Stimulated activated effector memory CD8-positive, alpha-beta T cell treated with anti-CD3 and anti-CD28 coated beads, Interleukin-12 subunit alpha, Interleukin-12 subunit beta, amount 100 ng/mL, for 72 hours (primary cell): ENCODE measurements at places on chromosomes 2 and 18.

GRCh38 chr18:29644276-29644675 lies 1398.3 kb downstream of the DSC3 start:
- no peak for DNase-seq

GRCh38 chr2:219417374-219417773 lies 803 bp upstream of the DES start:
- no peak for DNase-seq

GRCh38 chr2:78408795-78409118 lies 616.7 kb upstream of the REG3G start:
- DNase-seq: no peak

DNA sequence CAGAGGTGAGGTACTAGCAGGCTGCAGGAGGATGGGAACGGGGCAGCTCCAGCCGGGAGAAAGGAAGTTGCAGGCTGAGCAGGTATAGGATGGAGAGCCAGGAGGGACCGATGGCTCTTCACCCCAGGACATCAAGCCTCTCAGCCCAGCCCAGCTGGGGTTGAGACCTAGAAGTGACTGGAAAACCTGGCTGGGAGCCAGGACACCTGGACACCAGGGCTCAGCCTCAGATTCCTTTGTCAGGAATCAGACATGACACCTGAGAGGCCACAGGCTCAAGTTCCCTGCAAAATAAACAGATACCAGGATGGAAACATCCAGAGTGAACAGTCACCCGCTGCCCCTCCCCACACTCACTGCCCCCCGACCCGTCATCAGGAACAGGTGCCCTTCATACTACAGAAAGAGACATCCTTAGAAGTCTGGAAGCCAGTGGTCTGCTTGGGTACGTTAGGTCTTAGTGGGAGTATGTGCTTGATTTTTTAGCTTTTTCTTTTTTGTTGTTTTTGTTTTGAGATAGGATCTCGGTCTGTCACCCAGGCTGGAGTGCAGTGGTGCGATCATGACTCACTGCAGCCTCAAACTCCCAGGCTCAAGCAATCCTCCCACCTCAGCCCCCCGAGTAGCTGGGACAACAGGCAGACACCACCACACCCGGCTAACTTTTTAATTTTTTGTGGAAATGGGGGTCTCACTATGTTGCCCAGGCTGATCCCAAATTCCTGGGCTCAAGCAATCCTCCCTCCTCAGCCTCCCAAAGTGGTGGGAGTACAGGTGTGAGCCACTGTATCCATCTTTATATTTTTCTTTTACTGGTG lies 95.7 kb upstream of the STPG4 start:
- no peak for DNase-seq

DNA sequence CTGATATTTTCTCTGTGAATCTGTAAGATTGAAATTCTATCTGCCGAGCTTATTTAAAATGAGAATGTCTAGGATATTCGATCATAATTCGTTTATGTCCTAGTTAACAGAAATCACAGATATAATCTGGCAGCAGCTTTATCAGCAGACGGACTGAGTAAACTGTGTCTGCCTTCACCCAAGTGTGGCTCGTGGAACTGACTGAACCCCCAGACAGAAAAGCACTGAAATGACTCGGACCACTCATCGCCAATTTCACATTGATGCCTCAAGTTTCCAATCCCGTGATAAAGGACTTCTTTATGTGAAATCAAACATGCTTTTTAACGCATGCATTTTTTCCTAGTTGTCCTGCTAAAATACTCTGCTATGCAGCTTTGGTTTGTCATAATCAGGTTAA lies 15.9 kb downstream of the TNFRSF11A start:
- no peak for DNase-seq

DNA sequence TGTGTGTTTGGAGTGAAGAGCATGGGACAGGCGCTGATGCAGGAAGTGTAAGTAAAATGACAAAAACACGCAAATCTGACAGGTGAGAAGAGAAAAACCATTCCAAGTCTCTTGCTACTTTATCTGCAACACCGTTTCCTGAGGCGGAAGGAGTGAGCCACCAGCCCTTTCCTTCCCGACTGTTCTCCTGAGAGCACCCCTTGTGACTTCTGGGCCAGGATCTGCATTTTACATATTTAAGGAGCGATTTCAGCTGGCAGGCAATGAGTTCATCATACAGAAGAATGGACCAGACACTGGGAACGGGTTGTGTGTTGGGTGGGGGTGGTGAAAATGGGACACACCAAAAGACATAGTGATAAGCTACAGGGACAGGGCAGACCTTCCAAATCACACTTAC lies 277.3 kb downstream of the TGIF1 start:
- DNase-seq: no peak
